ENCODE measurements at places on chromosomes 6 and 20. TPM values are rescaled to one million over a fixed set of nuclear protein-coding genes. Genes with fewer than 3 reads are reported as not detected.

- DNase-seq: no peak
Measured at GRCh38 chr6:70103798-70104197, 199.1 kb downstream of the COL9A1 start.

Gene MEI4
- total RNA-seq: 1.6 TPM

Gene PNLDC1
- total RNA-seq: 0.10 TPM

DNA sequence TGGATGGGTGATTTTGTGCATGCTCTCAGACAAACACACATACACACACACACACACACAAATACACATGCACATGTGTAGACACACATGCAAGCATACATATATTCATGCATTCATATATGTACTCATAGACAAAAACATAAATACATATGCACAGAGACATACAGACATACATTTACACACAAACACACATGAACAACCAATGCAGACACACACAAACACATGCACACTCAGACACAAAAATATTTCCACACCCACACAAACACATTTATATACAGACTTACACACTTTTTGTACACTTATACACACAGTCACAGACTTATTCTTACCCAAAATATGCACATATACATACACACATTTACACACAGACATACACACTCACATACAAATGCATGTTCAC is 94.9 kb upstream of the NKX2-2 start:
- DNase-seq: no peak

- no peak for DNase-seq
Measured at GRCh38 chr20:19881080-19881840, 123.2 kb downstream of the RIN2 start.

- DNase-seq: no peak
Measured at GRCh38 chr6:34553750-34554149, 2.4 kb downstream of the SPDEF start.

Gene ZNF391
- total RNA-seq: 5.2 TPM

Data from spinal cord (tissue), 10 donors.